Spleen (tissue), 13 donors: ENCODE measurements at places on chromosomes 7 and 10.

DNA sequence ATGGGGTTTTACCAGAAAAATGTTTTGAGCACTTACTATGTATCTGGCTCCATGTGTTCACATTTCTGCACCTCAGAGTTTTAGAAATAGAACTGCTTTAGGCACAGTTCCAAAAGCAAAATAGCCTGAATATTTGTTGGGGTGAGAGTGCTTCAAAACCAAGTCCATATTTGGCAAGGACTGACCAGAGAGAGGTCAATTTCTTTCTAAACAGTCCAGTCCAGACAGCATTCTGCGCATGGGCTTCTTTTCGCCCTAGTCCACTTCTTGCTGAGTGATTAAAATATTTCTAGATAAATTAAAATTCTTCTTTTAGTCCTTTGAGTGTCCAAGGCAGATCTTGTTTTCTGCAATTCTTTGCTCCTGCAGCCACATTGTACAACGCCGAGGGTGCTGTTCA is 427.0 kb downstream of the PHTF2 start:
- H3K27me3 ChIP-seq: no peaks in the 10 kb centered on the region
- no peak overlapping the region for H3K4me3 ChIP-seq
- DNase-seq: no peak
- H3K36me3 ChIP-seq: no peaks in the 10 kb centered on the region

GRCh38 chr10:130053561-130053960 is 57.1 kb downstream of the C10orf143 start:
- H3K27me3 ChIP-seq: no peaks in the 10 kb centered on the region
- no peaks in the 10 kb centered on the region for H3K4me1 ChIP-seq

GRCh38 chr10:90885176-90885575 is 13.4 kb downstream of the RPP30 start:
- H3K36me3 ChIP-seq: peaks cover 97% of the 10 kb centered on the region
- DNase-seq: no peak
- H3K27ac ChIP-seq: no peak overlapping the region

DNA sequence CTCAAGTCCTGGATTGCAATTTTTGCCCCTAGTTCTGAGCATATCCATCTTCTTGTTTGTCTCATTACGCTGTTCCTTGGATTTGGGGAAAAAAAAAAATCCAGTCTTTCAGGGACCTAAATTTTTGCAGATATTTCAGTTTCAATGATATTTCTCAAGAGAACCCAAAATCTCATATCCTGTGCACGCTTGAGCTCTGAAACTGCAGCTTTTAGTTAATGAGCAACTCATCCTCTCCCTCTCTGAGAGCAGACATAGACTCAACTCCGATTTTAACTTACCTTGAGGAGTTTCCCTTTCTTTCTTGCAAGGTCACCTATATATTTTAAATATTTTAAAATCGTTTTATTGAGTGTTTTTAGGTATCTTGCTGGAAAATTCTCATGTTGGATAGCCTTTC is 200.3 kb downstream of the GALNT17 start:
- H3K27ac ChIP-seq: no peak overlapping the region
- H3K4me1 ChIP-seq: peaks cover 3% of the 10 kb centered on the region
- H3K36me3 ChIP-seq: no peaks in the 10 kb centered on the region
- no peak overlapping the region for H3K4me3 ChIP-seq
- no peak for DNase-seq
- no peaks in the 10 kb centered on the region for H3K27me3 ChIP-seq

GRCh38 chr7:155032978-155033377 is 30.1 kb upstream of the PAXIP1 start:
- H3K4me1 ChIP-seq: no peaks in the 10 kb centered on the region
- H3K27ac ChIP-seq: no peak overlapping the region
- peaks cover 16% of the 10 kb centered on the region for H3K27me3 ChIP-seq

DNA sequence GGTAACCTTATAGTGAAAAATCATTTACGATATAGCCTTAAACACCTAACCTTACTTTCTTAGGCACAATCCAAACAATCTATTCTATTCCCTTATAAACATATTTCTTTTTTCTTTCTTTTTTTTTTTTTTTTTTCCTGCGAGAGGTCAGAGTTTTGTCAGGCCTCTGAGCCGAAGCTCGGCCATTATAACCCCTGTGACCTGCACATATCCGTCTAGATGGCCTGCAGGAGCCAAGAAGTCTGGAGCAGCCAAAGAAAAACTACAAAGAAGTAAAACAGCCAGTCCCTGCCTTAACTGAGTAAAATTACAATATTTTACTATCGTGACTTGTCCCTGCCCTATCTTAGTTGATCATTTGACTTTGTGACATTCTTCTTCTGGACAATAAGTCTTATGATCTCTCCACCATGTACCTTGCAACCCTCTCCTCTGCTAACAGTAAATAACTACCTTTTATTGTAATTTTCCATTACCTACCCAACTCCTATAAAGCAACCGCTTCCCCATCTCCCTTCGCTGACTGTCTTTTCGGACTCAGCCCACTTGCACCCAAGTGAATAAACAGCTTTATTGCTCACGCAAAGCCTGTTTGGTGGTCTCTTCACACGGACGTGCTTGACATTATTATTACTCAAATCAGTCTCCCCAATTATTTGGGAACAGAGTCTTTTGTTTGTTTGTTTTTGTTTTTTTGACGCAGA is 64.5 kb downstream of the AOAH start:
- no peaks in the 10 kb centered on the region for H3K27me3 ChIP-seq
- no peak for DNase-seq
- H3K4me1 ChIP-seq: peaks cover 30% of the 10 kb centered on the region
- H3K4me3 ChIP-seq: no peak overlapping the region
- H3K27ac ChIP-seq: no peak overlapping the region
- H3K36me3 ChIP-seq: no peaks in the 10 kb centered on the region

- H3K27me3 ChIP-seq: no peaks in the 10 kb centered on the region
- H3K27ac ChIP-seq: no peak overlapping the region
- DNase-seq: no peak
- peaks cover 26% of the 10 kb centered on the region for H3K4me1 ChIP-seq
- no peaks in the 10 kb centered on the region for H3K36me3 ChIP-seq
Measured at GRCh38 chr7:151311294-151311864, 30.2 kb upstream of the NUB1 start.

GRCh38 chr10:70363971-70364771 is 18.3 kb downstream of the LRRC20 start:
- H3K36me3 ChIP-seq: no peaks in the 10 kb centered on the region
- H3K27me3 ChIP-seq: no peaks in the 10 kb centered on the region

DNA sequence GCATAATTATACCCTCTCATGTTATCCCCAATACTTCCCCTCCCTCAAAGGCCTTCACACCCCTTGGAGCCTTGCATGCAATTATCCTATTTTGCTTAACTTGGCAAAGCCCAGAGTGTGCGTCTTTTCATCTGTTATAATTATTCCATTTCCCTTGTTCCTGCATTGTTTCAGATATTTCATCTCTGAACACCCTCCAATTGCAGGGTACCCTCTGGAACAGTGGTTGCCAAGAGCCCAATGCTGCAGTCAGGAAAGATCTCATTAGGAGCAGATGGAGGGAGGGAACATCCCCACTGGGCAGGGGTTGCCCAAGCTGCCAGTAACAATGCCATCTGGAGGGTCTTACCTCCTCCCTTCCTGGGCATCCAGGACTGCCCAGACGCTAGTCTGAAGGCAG is 18.4 kb upstream of the GOLGA7B start:
- no peak for DNase-seq
- H3K4me1 ChIP-seq: no peaks in the 10 kb centered on the region
- no peak overlapping the region for H3K4me3 ChIP-seq
- no peaks in the 10 kb centered on the region for H3K36me3 ChIP-seq

- DNase-seq: no peak
- H3K4me1 ChIP-seq: peaks cover 50% of the 10 kb centered on the region
- no peaks in the 10 kb centered on the region for H3K36me3 ChIP-seq
- no peak overlapping the region for H3K4me3 ChIP-seq
- peak overlapping the region; percentile 86 for H3K27ac ChIP-seq
Measured at GRCh38 chr10:47257396-47258120, 42.4 kb upstream of the GDF10 start.

GRCh38 chr7:153939177-153939576 is 113.0 kb upstream of the DPP6 start:
- H3K4me3 ChIP-seq: no peak overlapping the region
- H3K27ac ChIP-seq: no peak overlapping the region
- H3K4me1 ChIP-seq: no peaks in the 10 kb centered on the region
- no peaks in the 10 kb centered on the region for H3K27me3 ChIP-seq
- H3K36me3 ChIP-seq: no peaks in the 10 kb centered on the region

DNA sequence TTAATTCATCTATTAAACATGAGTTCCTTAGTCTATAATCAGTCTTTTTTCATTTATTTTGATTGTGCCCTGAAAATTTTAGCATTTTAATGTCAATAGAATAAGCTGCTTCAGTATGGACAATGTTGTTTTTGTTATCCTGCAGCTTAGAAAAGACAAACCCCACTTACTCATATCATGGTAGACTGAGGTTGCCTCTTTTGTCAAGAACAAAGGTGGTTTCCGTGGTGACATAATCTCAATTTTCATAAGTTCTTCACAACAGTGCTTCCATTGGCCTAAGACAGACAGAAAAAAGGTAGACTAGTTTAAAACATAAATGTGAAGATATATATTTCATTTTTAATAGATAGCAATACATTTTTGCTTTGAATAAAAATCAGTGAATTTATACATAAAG is 69.1 kb downstream of the RTKN2 start:
- H3K27me3 ChIP-seq: no peaks in the 10 kb centered on the region
- H3K4me3 ChIP-seq: no peak overlapping the region
- no peak for DNase-seq

DNA sequence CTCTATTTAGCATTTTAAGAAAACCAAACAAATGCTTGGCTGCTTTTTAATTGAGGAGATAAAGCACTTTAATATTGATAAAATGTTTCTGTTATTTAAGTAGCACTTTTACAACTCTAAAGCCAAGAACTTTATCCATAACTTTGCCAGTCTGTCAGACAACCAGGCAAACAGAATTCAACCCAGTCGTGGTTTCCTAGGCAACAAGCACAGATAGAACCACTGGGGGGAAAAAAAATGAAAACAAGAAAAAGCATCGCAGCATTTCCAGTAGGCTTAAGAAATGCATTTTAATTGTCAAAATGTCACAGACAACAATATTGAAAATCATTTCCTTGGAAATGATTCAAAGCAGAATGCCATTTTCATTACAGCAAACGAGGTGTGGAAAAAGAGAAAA is 323.4 kb downstream of the PARD3 start:
- no peak overlapping the region for H3K27ac ChIP-seq
- H3K4me1 ChIP-seq: no peaks in the 10 kb centered on the region
- DNase-seq: no peak
- no peaks in the 10 kb centered on the region for H3K36me3 ChIP-seq
- no peaks in the 10 kb centered on the region for H3K27me3 ChIP-seq

DNA sequence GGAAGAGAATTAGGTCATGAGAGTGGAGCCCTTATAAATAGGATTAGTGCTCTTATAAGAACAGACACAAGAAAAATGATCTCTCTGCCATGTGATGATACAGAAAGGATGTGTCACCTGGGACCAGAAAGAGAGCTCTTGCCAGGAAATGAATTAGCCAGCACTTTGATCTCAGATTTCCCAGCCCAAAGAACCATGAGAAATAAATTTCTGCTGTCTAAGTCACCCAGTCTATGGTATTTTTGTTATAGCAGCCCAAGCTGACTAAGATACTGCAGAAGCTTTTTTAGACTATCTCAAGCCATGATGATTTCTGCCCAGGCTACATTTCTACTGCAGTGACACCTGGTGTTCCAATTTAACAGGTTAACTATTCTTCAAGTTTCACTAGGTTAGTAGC is 84.8 kb downstream of the RSU1 start:
- no peak overlapping the region for H3K4me3 ChIP-seq
- H3K27ac ChIP-seq: no peak overlapping the region
- H3K36me3 ChIP-seq: peaks cover 77% of the 10 kb centered on the region
- no peaks in the 10 kb centered on the region for H3K27me3 ChIP-seq
- H3K4me1 ChIP-seq: no peaks in the 10 kb centered on the region

DNA sequence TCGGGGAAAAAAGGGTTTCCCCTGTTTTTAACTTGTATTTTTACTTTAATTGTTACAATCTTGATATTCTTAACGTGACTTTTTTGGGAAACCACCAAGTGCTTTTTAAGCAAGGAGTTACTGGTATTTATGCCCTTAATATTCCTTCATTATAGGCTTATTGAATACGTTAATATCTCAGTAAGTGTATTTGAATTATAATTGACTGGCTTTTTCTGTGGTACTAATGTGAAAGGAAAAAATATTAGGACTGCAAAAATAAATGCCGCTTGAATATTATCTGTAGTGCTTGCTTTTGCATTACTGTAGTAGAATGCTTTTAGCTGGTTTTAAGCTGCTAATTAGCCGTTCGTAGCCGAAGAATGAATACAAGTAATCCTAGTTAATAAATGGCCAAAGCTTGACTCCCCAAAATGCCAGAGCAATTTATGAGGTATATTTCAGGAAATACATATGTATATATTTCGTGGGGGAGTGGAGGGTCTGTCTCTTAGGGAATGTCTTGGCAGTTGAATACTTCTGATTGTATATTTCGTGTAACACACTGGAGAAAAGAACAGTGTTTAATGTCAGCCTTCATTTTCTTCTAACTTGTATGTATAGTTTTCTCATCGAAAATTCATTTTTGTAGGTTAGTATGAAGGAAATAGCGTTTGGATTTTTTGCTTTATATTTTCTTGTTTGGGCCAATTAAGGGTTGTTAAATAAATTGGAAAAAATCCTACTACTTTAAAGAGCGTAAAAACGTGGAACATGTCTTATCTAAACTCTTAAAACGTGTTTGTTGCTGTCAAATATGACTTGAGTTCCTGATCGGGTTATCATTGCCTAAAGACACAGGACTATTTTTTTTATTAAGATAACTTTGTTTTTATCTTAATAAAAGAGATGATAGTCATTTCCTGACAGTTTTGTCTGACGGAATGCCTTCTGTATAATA is 1.5 kb downstream of the PDCD4 start:
- H3K4me3 ChIP-seq: peak overlapping the region; percentile 78
- peak overlapping the region; percentile 96 for H3K27ac ChIP-seq
- H3K36me3 ChIP-seq: no peaks in the 10 kb centered on the region
- H3K27me3 ChIP-seq: no peaks in the 10 kb centered on the region

- H3K27ac ChIP-seq: no peak overlapping the region
- H3K27me3 ChIP-seq: no peaks in the 10 kb centered on the region
- no peaks in the 10 kb centered on the region for H3K4me1 ChIP-seq
- no peak for DNase-seq
- H3K4me3 ChIP-seq: no peak overlapping the region
Measured at GRCh38 chr10:101484175-101484745, 103.8 kb downstream of the POLL start.

- peaks cover 20% of the 10 kb centered on the region for H3K27me3 ChIP-seq
- H3K27ac ChIP-seq: no peak overlapping the region
- H3K4me1 ChIP-seq: peaks cover 15% of the 10 kb centered on the region
- no peaks in the 10 kb centered on the region for H3K36me3 ChIP-seq
Measured at GRCh38 chr7:2478399-2478785, 2.2 kb upstream of the GRIFIN start.

DNA sequence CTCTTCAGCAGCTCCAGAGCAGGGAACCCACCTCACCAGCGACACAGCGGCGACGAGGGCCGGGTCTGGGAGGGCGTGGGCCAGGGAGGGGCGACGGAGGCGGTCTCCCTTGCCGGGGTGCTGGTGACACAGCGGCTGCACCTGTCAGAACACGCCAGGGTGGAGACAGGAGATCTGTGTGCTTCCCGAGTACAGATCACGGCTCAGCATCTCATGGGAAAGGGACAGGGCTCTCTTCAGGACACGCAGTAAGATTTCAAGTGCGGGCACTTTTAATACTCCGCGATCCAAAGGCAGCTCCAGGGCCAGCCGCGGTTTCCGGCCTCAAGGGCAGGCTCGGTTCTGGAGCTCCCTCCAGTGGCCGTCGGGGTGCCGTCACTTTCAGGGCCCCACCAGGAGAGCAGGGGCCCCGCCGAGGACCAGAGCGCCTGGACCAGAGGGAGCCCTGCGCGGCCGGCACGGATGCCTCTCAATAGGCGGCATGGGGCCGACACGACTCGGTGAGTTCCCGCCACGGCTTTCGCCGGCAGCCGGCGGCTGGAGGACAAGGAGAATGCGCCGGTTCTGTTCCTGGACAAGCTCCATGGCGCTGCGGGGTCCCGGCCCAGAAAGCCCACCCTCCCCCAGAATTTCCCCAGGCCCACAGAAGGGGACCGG is 21.4 kb downstream of the GPR146 start:
- DNase-seq: peak; percentile 93
- H3K4me3 ChIP-seq: peak overlapping the region; percentile 27
- no peaks in the 10 kb centered on the region for H3K36me3 ChIP-seq
- peaks cover 12% of the 10 kb centered on the region for H3K4me1 ChIP-seq
